Activated CD8-positive, alpha-beta memory T cell treated with anti-CD3 and anti-CD28 coated beads, Interleukin-2, amount 10 ng/mL, durations not matched to agents 7 days and 5 days (primary cell): ENCODE measurements at places on chromosomes 3 and 15. TPM values are rescaled to one million over a fixed set of nuclear protein-coding genes. Genes with fewer than 3 reads are reported as not detected.
A peak's percentile ranks its signal among the peaks of the same experiment; 100 is the strongest.

- DNase-seq: no peak
- H3K27me3 ChIP-seq: no peaks in the 10 kb centered on the region
- no peaks in the 10 kb centered on the region for H3K36me3 ChIP-seq
- H3K27ac ChIP-seq: no peak overlapping the region
- no peaks in the 10 kb centered on the region for H3K4me1 ChIP-seq
- H3K4me3 ChIP-seq: no peak overlapping the region
Measured at GRCh38 chr3:192482391-192482790, 244.9 kb downstream of the FGF12 start.

DNA sequence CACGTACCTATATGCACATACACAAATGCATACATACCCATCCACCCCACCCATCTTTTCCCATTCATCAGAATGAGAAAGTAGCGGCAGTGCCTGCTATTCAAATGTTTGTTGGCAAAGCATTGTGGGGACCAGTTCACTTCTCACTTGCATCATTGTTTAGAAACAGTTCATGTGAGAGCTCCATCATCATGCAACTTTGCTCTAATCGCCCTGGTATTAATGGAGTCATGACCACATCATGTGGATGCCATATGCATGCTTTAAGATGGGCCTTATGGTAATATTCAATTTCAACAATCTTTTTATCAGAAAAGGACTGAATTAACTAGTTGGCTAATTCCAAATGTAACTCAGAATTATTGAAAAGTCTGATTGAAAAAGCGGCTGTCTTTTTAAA, 80.5 kb downstream of the LRTM1 start:
- H3K27ac ChIP-seq: no peak overlapping the region
- H3K4me1 ChIP-seq: no peaks in the 10 kb centered on the region
- DNase-seq: no peak
- no peaks in the 10 kb centered on the region for H3K27me3 ChIP-seq

- H3K4me1 ChIP-seq: no peaks in the 10 kb centered on the region
- no peak for DNase-seq
- H3K4me3 ChIP-seq: no peak overlapping the region
- H3K27ac ChIP-seq: no peak overlapping the region
- H3K36me3 ChIP-seq: no peaks in the 10 kb centered on the region
Measured at GRCh38 chr15:74174958-74175253, 1.4 kb downstream of the ISLR start.

The GRK7 gene
- total RNA-seq: not detected

DNA sequence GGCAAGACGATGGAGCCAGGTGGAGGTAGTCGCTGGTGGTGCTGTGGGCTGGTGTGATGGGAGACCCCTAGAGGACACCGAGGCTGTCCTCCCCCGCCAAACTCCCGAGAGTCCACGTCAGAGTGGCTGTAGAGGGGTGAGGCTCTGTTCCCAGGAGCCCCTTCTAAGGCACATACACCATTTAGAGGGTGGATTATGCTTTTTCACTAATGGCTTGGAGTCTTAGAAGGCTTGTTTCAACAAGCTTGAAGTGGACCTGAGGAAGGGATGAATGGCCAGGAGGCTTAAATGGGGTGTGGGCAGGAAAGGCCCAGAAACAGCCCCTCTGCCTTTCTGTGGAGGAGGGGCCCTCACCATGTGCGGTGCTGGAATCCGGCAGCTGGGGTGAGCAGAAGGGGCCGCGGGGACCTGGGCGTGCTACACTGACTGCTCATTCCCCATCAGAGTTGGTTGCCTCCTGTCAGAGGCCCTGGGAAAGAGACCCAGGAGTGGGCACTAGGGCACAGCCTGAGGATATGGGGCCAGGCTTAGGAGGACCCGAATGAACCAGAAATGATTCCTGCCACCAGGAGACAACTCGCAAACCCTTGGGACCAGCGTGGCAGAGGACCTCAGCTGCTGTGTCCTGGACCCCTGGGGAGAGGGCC, 66.2 kb downstream of the FEM1B start:
- no peak overlapping the region for H3K27ac ChIP-seq
- DNase-seq: no peak
- H3K4me1 ChIP-seq: no peaks in the 10 kb centered on the region
- no peaks in the 10 kb centered on the region for H3K36me3 ChIP-seq
- peaks cover 12% of the 10 kb centered on the region for H3K27me3 ChIP-seq

The SPATA12 gene
- total RNA-seq: not detected

- H3K4me1 ChIP-seq: no peaks in the 10 kb centered on the region
- peaks cover 31% of the 10 kb centered on the region for H3K27me3 ChIP-seq
- H3K4me3 ChIP-seq: no peak overlapping the region
- H3K36me3 ChIP-seq: no peaks in the 10 kb centered on the region
- no peak overlapping the region for H3K27ac ChIP-seq
Measured at GRCh38 chr3:12879191-12879815, 37.9 kb upstream of the RPL32 start.

The SLC28A2 gene
- total RNA-seq: not detected

GRCh38 chr15:76626611-76627010, 278.5 kb downstream of the SCAPER start:
- DNase-seq: no peak
- no peak overlapping the region for H3K4me3 ChIP-seq
- H3K36me3 ChIP-seq: no peaks in the 10 kb centered on the region
- H3K27me3 ChIP-seq: no peaks in the 10 kb centered on the region

The PLSCR2 gene
- not detected for total RNA-seq

DNA sequence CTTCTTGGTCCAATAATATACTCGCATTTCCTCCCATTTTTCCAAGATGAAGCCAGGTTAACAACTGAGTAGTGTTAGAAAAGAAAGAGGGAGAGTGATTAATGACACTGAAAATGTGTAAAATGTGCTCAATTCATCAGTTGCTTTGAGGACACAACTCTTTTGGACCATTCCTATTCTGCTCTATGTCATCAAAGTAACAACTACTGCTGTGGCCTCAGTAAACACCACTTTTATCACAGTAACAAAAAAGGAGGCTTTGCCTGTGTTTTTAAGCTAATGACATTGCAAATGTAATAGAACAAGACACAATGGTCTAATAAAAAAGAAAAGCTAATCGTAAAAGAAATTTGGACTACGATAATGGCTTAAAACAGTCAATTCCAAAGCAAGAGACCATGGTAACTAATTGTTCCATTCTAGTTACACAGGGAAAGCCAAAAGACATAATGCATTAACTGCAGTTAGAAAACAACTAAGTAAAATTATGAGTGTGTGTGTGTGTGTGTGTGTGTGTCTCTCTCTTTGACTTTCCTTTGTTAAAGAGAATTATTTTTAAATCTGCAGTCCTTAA, 221.1 kb downstream of the MAGI1 start:
- no peaks in the 10 kb centered on the region for H3K36me3 ChIP-seq
- no peaks in the 10 kb centered on the region for H3K4me1 ChIP-seq
- no peak overlapping the region for H3K27ac ChIP-seq
- no peaks in the 10 kb centered on the region for H3K27me3 ChIP-seq

- H3K27me3 ChIP-seq: no peaks in the 10 kb centered on the region
- H3K27ac ChIP-seq: no peak overlapping the region
- no peak for DNase-seq
- peaks cover 20% of the 10 kb centered on the region for H3K36me3 ChIP-seq
- peaks cover 32% of the 10 kb centered on the region for H3K4me1 ChIP-seq
Measured at GRCh38 chr3:138578961-138579574, 15.0 kb downstream of the CEP70 start.

- DNase-seq: no peak
- H3K4me3 ChIP-seq: no peak overlapping the region
- no peaks in the 10 kb centered on the region for H3K36me3 ChIP-seq
- peaks cover 20% of the 10 kb centered on the region for H3K4me1 ChIP-seq
Measured at GRCh38 chr3:52831500-52832301, 1.2 kb upstream of the ITIH4 start.

DNA sequence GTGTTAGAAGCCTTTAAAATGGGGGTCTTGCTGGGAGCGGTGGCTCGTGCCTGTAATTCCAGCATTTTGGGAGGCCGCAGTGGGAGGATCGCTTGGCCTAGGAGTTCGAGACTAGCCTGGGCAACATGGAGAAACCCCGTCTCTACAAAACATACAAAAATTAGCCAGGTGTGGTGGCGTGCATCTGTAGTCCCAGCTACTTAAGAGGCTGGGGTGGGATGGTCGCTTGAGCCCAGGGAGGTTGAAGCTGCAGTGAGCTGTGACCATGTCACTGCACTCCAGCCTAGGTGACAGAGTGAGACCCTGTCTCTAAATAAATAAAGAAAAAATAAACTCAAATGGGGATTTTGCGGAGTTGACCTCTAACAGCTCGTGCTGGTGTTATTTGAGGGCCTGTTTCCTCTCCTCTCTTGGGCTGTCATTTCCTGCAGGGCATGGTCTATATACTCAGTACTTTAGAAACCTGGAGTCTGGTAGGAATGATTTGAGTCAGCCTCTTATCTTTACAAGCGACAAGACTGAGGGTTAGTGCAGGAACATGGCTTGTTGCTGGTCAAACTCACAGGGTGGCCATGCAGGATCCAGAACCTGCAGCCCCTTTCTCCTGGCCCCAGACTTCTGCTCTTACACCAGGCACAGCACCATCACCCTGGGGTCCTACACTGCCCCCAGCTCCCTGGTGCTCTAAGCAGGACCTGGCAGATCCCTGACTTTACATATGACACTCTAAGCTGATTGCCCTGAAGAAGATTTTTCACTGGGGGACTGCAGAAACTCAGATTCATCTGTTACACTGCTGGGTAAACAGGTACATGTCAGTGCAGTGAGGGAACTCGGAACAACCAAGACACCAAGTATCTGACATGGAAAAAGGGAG, 15.1 kb downstream of the EHD4 start:
- H3K27ac ChIP-seq: peak overlapping the region; percentile 73
- peaks cover 28% of the 10 kb centered on the region for H3K4me1 ChIP-seq
- H3K36me3 ChIP-seq: peaks cover 27% of the 10 kb centered on the region
- no peak for DNase-seq
- H3K27me3 ChIP-seq: no peaks in the 10 kb centered on the region

GRCh38 chr3:134251731-134252391, 1.2 kb upstream of the RYK start:
- DNase-seq: no peak
- peaks cover 31% of the 10 kb centered on the region for H3K4me1 ChIP-seq
- H3K36me3 ChIP-seq: peaks cover 3% of the 10 kb centered on the region

DNA sequence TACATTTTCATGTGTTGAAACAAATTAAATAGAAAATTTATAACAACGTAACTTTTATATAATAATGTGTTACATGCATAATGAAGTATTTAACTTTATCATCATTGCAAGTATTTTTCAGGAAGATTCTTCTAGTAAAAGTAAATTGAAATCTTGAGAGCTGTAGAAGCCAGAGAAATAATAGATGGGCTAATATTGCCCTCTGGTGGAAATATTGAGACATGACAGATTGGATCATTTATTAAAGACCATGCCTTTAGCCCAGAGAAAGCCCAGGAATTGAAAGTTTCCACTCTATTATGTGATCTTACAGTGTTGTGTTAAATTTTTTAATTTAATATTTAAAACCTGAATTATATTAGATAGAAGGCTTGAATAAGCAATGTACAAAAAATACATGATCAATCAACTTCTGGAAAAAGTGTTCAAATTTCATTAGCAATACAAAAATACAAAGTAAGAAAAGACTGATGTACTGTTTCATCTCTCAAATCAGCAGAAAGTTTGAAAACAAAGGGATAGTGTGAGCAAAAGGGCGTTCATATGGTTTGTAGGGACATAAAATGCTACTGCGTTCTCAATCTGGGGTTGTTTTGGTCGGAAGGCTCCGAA, 52.7 kb upstream of the SPTSSB start:
- no peak overlapping the region for H3K4me3 ChIP-seq
- H3K27ac ChIP-seq: no peak overlapping the region
- H3K27me3 ChIP-seq: peaks cover 16% of the 10 kb centered on the region
- no peaks in the 10 kb centered on the region for H3K36me3 ChIP-seq
- DNase-seq: no peak

The RBP2 gene
- total RNA-seq: not detected

GRCh38 chr3:70824078-70824477, 511.6 kb upstream of the MDFIC2 start:
- H3K4me3 ChIP-seq: no peak overlapping the region
- H3K27me3 ChIP-seq: peaks cover 8% of the 10 kb centered on the region
- H3K36me3 ChIP-seq: no peaks in the 10 kb centered on the region
- no peaks in the 10 kb centered on the region for H3K4me1 ChIP-seq

DNA sequence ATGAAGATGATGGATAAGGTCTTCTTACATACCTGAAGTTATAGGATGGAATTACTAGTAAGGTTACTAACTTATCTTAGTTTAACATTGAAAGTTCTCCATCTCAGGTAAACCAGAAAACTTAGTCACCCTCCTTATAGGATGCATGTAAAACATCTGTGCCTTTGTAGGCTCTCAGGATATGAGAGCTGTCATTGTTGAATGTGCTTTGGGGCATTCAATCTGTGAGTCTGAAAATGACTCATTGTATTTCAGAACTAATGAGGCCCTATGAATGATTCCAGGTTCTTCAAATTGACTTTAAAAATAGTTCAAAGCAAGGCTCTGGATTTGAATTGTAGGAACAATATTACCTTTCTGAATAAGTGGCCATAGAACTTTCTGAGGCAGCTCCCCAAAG, 237.7 kb upstream of the AZI2 start:
- no peak overlapping the region for H3K27ac ChIP-seq
- H3K27me3 ChIP-seq: peaks cover 4% of the 10 kb centered on the region
- H3K4me3 ChIP-seq: no peak overlapping the region
- H3K36me3 ChIP-seq: no peaks in the 10 kb centered on the region

The UTS2B gene
- total RNA-seq: not detected

GRCh38 chr3:141511361-141511760, 24.5 kb downstream of the RASA2 start:
- H3K4me3 ChIP-seq: no peak overlapping the region
- no peaks in the 10 kb centered on the region for H3K27me3 ChIP-seq
- peaks cover 76% of the 10 kb centered on the region for H3K36me3 ChIP-seq
- no peak overlapping the region for H3K27ac ChIP-seq
- DNase-seq: no peak

The KPNA4 gene
- 38.2 TPM for total RNA-seq

The CFAP20DC gene
- total RNA-seq: 1.4 TPM

DNA sequence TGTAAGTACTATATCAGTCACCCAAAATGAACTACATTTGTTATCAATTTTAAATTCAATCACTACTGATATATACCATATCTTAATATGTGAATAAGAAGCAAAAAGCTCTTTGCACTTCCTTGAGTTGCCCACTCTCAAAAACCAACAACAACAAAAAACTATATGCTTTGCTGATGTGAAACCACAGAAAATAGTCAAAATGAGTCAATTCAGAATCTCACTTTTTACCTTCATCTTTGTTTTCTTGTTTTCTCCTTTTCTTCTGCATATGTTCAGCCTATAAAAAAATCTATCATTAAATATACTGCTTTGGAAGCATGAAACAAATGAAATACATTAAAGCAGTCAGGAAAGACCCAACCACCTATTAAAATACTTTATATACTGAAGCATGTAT, 80.7 kb downstream of the UBR1 start:
- no peak for DNase-seq
- H3K27me3 ChIP-seq: no peaks in the 10 kb centered on the region
- H3K36me3 ChIP-seq: peaks cover 44% of the 10 kb centered on the region
- no peak overlapping the region for H3K4me3 ChIP-seq

DNA sequence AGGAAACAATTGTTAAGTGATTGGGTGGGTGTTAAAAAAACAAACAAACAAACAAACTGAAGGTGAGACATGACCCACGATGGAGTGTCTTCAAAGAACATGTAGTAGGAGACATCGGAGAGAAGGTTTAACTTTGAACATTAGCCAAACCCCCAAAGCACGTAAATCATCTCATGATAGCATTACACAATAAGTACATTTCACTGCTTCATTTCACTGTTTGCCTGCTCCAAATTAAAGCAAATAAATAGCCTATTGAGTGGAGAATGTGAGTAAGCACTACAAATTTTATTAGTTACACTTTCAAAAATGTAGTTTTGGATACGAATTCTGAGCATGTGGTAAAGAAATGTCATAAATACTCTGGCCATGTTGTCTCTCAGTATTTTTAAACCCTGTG, 287.0 kb downstream of the SI start:
- no peaks in the 10 kb centered on the region for H3K36me3 ChIP-seq
- DNase-seq: no peak
